ENCODE measurements at places on chromosomes 3 and 15.

DNA sequence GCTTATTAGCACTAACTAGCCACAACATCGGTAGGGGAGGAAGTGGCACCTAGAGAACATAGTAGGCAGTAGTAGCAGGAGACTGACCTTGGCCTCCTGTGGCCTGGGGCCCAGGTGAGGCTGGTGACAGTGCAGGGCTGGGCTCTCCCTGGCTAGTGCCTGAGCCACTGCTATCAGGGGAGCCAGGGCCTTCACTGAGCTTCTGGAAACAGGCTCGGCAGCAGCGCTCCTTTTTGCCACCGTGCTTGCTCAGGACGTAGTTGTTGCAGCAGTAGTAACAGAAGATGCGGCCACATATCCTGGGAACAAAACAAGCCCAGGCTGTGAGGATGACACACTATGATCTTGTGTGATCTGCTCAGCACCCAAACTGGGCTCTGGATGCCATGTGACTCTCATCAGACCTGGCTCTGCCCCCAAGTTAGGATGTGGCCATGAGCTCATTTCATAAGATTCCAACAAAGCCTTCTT lies 15.1 kb downstream of the CXCR6 start:
- no peak for DNase-seq

DNA sequence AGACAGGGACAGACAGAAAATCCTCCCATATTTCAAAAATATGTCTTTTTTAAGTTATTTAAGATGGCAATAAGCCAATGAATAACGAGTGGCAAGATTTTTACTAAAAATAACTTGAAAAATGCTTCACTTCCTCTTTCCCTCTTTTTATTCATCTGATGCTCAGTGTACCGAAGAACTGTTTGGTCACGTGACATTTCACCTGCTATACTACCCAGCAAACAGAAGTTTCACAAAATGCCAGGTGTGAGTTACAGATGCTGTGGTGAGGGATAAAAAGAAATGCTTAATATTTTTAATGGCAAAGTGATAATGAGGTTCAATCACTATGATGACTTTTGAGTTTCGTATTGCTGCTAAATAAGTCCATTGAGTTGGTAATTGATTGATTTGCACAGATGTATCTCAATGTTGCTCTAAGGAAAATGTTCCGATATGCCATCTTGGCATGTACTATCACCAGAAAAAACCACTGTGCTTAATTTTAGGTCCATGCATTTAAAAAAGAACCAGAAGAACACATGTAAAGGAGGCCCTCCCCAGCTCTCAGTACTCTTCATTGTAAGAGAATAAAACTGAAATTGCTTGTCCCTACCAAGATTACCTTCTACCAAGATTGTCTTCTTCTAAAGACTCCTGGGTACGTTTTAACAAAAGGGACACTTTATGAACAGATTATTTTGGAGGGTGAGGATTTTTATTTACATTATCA lies 26.0 kb upstream of the SEC62 start:
- DNase-seq, result no peak

DNA sequence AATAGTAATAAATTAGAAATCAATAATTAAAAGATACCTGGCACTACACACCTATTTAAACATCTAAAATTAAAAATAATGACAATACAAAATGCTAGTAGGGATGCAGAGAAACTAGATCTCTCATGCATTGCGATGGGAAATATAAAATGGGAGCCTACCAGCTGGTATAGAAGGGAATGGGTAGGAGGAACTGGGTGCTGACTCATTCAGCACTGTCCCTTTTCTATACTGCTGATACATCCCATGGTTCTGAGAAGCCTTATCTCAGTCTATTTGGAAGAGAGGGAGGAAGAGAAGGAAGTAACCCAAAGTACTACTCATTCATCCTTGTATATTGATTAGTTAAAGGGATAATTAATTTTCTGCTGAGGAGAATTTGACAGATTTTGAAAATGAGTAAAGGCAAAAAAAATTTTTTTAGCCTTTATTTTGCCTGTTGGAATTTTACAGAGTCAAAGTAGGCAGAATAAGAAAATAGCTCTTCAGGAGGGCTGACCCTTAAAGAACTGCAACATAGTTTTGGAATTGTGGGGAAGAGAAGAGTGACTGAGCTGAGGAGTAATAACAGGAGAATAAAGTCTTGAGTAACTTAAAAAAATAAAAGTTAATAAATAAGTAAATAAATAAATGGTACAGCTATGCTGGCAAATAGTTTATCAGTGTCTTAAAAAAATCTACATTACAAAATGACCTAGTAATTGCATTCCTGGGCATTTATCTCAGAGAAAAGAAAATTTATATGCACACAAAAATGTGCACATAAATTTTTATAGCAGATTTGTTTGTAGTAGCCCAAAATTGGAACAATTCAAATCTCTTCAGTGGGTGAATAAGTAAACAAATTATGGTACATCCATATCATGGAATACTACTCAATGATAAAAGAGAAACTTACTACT lies 15.3 kb upstream of the BHLHE40 start:
- no peak for DNase-seq

DNA sequence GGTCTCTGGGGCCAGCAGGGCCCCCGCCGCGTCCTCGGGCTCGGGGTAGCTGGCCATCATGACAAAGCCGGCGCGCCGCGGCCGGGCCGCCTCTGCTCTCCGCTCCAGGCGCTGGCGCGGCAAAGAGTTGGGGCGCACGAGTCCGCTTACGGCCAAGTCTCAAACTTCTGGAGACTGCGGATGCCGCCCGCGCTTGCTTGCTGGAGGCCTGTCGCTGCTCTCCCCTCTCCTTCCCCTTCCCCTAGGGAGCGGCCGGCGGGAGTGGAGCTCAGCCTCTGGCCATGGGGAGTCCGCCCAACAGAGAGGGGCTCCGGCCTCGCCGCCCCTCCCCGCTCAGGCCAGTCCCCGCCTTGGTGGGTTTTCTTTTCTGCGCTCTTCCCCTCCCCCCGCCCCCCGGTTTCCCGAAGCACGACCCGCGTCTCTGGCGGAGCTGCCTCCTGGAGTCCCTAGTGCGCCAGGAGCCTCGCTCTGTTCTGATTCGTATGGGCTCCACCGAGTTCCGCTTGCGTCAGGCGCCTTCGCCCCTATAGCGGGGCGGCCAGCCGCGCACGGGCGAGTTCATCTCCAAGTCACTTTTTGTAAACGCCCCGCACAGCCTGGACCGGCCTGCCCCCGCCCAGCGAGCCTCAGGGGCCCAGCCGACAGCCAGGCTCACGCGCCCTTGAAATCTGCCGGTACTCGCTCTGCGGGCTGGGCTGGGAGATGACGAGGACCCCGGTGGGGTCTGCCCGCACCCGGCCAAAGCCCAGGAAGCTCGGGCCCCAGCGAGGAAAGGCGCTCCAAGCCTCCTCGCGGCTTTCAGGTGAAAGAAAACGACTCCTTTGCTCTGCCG lies at the start of the genes FOXL2 and FOXL2NB:
Gene FOXL2, minus strand, starts transcription at position 475 of the 832 bp plus-strand sequence. Its CDS starts 415 bp downstream, at position 60.
Gene FOXL2NB, plus strand, starts transcription at position 555 of the 832 bp plus-strand sequence. Its CDS starts 148 bp downstream, at position 703.
- no peak for DNase-seq

DNA sequence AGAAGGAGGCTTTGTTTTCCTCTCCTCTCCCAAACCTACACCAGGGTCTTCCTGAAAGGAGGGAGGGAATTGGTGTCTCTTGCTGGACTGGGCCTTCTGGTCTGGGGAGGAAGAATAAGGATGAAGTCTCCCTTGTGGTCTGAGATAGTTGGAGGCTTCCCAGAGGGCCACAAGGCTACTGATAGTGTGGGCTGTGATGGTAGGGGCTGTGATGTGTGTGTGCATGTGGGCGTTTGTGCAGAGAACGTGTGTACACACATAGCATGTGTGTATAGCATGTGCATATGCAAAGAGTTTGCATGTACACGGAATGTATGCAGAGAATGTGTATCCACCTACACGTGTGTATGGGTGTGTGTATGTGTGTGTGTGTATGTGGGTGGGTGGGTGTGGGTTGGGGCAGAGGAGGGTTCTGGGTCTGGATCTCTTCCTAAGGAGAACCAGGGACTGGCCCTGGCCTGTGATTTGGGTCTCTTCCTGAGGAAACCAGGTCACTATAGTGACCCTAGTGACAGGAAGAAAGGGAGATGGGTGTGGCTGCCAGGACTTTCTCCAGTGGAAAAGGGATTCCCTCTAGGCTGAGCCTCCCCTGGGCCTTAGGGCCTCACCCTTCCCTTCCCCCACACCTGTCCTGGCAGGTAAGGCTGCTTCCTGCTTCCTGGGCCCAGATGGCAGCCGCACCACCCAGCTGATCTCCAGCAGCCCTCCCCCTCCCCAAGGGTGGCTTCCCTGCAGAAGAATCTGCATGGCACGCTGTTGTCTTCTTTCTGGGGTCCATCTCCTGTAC lies 1.7 kb downstream of the FLNB start:
- DNase-seq, result no peak

DNA sequence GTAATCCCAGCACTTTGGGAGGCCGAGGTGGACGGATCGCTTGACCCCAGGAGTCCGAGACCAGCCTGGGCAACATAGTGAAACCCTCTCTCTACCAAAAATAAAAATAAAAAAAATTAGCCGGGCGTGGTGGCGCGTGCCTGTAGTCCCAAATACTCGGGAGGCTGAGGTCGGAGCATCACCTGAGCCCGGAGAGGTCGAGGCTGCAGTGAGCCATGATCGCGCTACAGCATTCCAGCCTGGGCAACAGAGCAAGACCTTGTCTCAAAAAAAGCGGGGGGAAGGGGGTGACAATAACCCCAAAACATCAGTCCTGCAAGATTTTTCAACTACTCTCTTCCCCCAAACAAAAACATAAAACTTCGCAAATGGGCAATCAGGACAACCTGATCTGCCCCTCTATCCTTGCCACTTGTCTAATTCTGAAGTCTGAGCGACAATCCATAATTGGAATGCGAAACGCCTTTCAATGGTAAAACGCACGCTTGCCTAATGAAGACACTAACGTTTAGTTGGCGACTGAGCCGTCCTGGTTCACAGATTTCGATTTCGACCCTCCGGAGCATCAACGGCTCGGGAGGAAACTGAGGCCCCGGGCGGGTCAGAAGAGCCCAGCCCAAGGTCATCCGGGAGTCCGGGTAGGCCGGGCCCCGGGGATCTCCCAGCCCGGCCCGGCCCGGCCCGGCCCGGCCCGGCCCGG lies 868 bp downstream of the BTBD1 start:
- DNase-seq, result no peak

GRCh38 chr15:36501063-36501678 lies 78.3 kb upstream of the CDIN1 start:
- DNase-seq, result no peak

GRCh38 chr3:13525827-13526625 lies 22.9 kb upstream of the FBLN2 start:
- no peak for DNase-seq

- no peak for DNase-seq
These were observed 3.0 kb downstream of the ISL2 start for GRCh38 chr15:76339305-76340197.

DNA sequence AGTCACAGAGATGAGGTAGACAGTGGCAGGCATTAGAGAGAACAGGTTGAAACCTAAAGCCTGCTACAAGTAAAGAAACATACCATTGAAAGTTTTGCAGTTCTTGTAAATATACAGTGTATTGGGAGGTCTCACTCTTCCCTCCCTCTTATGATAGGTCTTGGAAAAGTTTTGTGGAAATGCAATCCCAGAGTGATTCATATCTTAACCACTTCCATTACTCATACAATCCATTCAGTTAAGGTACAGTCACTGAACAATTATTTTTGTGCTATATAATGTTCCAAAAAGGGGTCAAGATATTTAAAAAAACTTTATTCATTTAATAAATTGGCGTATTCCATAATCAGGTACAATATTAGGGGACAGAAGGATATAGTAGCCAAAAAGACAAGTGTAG lies 737.7 kb upstream of the ALCAM start:
- DNase-seq, result no peak

GRCh38 chr3:34323517-34323916 lies 525.1 kb downstream of the PDCD6IP start:
- no peak for DNase-seq

DNA sequence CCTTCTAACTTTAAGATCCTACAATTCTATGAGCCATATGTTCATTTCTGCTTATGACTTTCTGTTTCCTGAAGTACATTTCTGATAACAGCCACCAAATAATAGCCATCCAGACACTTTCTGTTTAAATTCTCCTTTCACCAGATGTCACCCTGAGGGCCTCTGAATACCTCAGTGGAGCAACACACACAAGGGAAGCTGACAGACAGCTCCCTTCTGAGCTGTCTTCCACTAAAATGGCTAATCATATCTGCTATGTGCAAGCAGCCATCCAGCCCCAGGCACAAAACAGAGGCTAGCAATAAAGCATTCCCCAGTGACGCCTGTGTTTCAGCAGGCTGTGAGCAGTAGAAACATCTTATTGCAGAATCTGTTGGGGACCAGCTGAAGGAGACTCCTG lies 666.6 kb upstream of the UBE2E2 start:
- no peak for DNase-seq

DNA sequence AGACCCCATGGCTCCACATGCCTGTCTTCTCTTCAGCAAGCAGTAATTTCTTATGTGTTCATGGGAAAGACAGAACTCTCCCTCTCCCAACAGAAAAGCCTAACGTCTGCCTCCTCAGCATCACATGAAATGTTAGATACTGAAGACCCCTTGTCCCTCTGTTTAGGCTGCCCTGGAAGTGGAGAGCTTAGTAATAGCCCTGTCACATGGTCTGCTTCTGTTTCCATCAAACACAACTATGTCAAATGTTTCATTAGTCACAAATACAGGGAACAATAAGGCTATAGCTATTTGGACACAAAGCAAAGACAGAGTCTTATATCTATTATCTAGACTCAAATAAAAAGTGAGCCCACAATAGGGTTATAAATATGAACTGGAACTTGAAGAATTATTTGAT lies 190.3 kb upstream of the TRIM42 start:
- DNase-seq, result no peak

DNA sequence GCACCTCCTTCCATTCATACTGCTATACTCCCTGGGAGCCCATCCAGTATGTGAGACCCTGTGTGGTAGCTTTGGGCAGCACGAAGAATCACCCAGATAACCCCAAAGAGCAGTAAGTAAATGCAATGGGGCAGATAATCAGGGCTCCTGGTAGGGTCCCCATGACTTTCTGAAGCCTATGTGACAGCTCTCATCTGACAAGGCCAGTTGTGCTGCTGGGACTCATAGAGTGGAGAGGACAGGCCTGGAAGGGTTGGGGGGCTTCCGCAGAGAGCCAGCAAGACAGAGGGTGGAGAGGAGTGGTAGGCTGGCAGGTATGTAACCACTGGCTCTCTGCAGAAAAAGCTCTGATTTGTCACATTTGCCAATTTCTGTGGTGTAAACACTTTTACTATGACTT lies 3.2 kb upstream of the SLC6A20 start:
- DNase-seq, result no peak

DNA sequence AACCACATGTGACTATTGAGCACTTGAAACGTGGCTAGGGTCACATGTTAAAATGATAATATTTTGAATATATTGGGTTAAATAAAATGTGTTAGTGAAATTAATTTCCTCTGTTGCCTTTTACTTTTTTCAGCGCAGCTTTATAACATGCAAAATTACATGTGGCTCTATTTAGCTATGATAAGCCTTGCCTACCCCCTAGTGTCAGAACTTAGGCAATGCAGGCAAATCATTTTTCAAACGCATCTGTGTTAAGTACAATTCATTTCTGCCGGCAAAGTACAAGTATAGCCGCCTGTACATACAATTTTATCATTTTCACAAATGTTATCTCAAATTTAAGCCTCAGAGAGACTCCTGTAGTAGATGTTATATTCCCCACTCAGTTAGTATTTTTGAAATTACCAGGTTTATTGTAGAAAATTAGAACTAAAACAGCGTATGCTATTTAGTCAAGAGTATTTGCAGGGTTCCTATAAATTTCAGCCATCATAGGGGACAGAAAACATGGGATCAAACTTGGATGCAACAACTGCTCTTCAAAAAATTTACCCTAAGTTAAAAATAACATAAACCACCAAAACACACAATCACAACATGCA lies 56.1 kb downstream of the TAFA4 start:
- DNase-seq, result no peak
